Hematopoietic multipotent progenitor cell (in vitro differentiated cells): ENCODE measurements at places on chromosomes 13 and 19. TPM values are rescaled to one million over a fixed set of nuclear protein-coding genes. Genes with fewer than 3 reads are reported as not detected.
A peak's percentile ranks its signal among the peaks of the same experiment; 100 is the strongest.

Gene ZNF763
- total RNA-seq = 1.6 TPM

Gene KANK3
- 0.27 TPM for total RNA-seq

Gene POU2F2
- 5.7 TPM for total RNA-seq

Gene PEAK3
- under 0.01 TPM for total RNA-seq

Gene CCDC194
- 0.27 TPM for total RNA-seq

GRCh38 chr13:78129359-78129758, 210.7 kb upstream of the EDNRB start:
- DNase-seq = no peak

GRCh38 chr19:47564081-47564480, 8.9 kb downstream of the ZNF541 start:
- no peak for DNase-seq

DNA sequence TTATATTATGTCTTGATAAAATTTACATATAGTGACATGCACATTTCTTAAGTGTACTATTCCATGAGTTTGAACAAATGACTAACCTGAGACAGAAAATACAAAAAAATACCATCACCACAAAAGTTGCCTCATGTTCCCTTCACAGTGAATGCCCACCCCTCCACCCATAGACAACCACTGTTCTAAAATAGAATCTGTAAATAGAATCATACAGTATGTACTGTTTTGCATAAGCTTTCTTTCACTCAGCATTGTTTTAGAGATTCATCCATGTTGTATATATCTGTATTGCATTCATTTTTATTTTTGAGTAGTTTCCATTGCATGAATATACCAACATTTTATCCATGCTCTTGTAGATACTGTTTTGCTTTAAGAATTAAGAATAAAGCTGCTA, 23.3 kb upstream of the RBM26 start:
- DNase-seq = no peak

GRCh38 chr13:34419755-34420154, 522.3 kb upstream of the NBEA start:
- no peak for DNase-seq

DNA sequence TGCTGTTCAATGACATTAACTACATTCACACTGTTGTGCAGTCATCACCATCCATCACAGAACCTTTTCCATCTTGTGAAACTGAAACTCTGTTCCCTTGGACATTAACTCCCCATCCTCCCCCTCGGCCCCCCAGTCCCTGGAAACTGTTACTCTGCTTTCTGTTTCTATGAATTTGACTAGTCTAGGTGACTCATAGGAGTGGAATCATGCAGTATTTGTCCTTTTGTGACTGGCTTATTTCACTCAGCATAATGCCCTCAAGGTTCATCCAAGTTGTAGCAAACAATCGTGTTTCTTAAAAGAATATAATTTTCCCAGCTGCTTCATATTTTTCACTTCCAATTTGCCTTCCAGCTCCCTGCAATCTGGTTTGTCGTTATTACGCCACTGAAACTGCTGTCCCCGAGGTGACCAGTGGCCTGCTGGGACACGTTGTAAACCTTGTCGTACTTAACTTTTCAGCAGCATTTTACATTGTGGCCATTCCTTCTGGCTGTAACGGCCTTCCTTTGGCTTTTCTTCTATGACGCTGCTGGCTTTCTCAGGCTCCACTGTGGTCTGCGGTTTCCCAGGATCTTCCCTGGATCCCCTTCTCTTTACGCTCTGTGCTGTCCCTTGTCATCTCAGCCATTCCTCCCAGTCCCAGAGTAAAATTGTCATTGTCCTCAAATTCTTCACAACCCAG, 74.0 kb downstream of the DHRS12 start:
- DNase-seq = peak; percentile 6

- no peak for DNase-seq
These were observed 2.0 kb downstream of the ZNF792 start for GRCh38 chr19:34961775-34962686.

- DNase-seq = no peak
These were observed 406.9 kb downstream of the RFC3 start for GRCh38 chr13:34224877-34225276.

GRCh38 chr13:30748717-30749116, 13.4 kb downstream of the ALOX5AP start:
- no peak for DNase-seq

- DNase-seq = no peak
These were observed 7.3 kb downstream of the PPP6R1 start for GRCh38 chr19:55251341-55252081.

GRCh38 chr13:100826441-100826840, 151.8 kb upstream of the TMTC4 start:
- no peak for DNase-seq

DNA sequence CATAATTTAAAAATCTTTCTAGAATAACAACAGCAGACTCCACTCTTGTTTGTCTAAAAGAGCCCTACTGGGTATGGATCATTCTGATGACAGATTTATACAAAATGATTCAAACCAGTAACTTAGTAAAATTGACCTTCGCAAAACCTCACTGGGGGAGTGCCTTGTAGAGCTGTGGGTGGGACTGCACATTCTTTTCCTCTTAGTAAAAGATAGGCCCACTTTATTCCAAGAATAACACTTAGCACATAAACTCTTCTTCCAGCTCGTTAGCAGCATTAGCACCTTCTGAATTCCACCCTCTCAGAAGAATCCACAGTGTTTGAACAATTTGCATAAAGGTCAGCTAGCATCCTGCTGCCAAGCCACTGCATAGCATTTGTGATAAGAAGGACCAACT, 106.8 kb downstream of the STOML3 start:
- no peak for DNase-seq

GRCh38 chr19:51632126-51632525, 1.9 kb upstream of the SIGLEC5 start:
- no peak for DNase-seq

DNA sequence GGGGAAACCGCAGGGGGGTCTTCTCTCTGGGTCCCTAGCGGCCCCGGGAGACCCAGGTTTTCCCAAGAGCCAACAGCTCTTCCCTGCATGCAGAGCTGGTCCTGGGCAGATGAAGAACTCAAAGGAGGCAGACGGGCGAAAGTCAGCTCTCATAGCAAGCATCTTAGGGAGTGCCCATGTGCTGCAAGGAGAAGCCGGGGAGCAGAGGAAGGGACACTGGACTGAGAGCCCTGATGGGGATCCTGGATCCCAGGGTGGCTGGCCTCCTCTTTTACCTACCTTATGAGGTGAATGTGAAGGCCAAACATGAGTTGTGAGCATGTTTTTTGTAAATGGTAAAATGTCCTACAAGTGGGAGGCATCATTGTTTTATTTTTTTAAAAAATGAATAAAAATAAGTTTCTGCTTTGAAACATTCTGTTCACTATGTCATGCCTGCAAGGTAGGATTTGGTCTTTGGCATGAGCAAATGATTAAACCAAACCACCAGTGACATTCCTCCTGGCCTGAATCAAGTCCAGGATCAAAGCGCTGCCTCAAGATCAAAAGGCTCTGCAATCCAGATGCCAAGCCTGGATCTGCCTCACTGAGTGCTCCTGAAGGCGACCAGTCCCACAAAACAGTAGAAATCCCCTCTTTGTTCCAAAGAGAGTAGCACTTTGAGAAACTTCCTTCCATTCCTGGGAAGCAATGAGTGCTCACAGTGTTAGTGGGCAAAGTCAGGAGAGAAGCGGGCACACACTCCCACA, 92.2 kb upstream of the SERP2 start:
- no peak for DNase-seq
